Karpas-422 (cell line): ENCODE measurements at places on chromosomes 7 and 10.

- no peak for DNase-seq
These were observed 572.9 kb upstream of the PFKP start for GRCh38 chr10:2494399-2494798.

GRCh38 chr10:33151344-33151864 lies 183.1 kb downstream of the NRP1 start:
- no peak for DNase-seq

GRCh38 chr10:117363028-117363427 lies 12.2 kb downstream of the PDZD8 start:
- no peak for DNase-seq

DNA sequence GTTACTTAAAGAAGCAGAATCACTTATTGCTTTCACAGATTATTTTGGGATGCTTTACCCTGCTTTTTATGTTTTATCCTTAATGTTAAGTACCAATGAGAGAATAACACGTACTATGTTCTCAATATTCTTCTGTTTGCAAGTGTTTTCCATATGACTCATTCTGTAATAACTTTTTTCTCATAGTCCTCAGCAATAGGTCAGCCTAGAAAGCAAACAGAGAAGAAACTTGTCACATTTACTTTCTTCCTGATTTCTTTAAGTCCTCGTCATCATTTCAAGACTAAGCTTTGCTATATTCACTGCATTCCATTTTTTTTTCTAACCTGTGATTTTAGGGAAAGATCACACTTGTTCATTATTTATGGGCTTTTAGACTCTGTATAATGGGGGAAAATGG lies 6.8 kb upstream of the AGR2 start:
- DNase-seq, result peak; percentile 31

DNA sequence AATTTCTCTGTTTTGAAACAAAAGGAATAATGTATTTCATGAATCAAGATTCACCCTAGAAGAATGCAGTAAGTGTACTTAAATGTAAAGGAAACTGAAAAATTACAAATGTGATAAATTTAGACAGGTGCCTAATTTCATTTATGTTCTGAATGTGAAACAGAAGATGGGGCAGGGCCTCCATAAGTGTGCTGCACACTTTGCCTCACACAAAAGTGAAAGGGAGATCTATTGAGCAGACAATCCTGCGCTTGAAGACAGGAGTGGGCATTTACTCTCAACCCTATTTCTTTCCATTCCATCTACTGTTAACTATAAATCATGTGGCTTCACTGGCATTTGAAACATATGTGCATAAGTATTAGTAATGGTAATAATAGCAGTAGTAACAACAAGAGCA lies 36.2 kb downstream of the GNG11 start:
- no peak for DNase-seq

GRCh38 chr7:23021596-23021995 lies 7.7 kb upstream of the HYCC1 start:
- no peak for DNase-seq

DNA sequence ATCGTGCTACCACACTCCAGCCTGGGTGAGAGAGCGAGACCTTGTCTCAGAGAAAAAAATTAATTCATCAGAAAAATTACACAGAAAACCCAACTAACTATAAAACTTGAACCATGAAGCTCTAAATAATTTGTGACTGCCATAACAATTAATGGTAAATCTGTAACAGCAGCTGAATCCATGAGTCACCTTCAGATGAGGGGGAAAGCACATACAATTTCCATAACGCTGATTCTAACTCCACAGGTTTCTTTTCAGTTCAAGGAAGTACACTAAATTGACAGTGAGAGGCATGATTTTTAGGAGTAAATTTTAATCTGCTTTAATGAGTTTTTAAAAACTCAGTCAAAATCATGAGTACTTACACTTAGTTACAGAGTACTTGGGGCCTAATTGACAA lies 120.1 kb upstream of the NOBOX start:
- DNase-seq, result no peak

- DNase-seq, result peak; percentile 88
These were observed at the start of gene BLNK for GRCh38 chr10:96271016-96271815. TSS of gene BLNK (minus strand) at chr10:96271569. CDS start at chr10:96271398, 171 bp downstream.

DNA sequence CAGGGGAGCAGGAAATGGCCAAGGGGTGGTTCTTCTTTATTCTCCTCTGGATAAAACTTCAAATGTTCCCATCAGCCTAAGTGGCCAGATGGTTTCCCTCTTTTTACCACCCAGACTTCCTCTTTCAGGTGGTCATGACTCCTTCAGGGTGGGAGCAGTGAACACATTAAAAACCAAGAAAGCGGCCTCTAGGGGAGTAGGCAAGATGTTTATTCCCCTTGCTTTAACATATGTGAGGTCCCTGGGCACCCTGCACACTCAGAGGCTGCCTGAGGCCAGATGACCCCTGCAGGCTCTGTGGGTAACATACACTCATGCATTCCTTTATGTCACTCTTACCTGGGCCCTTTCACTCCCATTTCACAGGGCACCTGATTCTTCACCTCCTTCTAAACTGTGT lies 357.4 kb downstream of the ABCA13 start:
- DNase-seq, result peak; percentile 52

GRCh38 chr10:59968705-59969104 lies 62.3 kb upstream of the CCDC6 start:
- no peak for DNase-seq

DNA sequence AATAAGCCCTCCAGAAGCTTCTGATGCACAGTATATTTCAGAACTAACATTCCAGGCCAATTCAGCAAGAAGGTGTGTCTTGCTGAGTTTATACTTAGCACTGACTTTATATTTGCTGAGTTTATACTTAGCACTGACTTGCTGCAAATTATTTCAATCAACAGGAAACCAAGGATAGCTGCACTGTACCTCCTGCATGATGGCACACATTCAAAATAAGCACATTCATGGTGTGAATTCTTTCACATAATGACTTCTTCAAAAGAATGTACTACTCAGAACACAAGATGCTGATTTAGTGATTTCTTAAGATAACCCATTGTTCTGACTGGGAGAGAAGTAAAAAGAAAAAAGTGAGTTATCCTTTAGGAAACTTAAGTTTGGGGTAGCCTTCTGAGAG lies 52.0 kb downstream of the JAZF1 start:
- no peak for DNase-seq

- no peak for DNase-seq
These were observed 66.8 kb downstream of the DNAJC12 start for GRCh38 chr10:67771200-67771599.

DNA sequence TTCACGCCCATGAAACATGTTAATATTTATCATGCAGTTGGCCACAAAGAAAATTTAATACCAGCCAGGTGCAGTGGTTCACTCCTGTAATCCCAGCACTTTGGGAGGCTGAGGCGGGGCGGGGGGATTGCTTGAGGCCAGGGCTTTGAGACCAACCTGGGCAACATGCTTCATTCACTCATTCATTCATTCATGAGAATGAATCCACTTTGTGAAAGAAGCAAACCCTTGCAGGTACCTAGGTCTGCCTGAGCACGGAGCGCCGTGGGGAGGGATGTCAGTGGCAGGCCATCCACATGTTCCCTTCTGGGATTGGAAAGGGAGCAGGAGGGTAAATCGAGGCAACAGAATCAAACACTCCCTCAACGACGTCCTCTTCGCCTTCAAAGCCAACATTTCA lies 4.7 kb downstream of the ANXA11 start:
- DNase-seq, result no peak

DNA sequence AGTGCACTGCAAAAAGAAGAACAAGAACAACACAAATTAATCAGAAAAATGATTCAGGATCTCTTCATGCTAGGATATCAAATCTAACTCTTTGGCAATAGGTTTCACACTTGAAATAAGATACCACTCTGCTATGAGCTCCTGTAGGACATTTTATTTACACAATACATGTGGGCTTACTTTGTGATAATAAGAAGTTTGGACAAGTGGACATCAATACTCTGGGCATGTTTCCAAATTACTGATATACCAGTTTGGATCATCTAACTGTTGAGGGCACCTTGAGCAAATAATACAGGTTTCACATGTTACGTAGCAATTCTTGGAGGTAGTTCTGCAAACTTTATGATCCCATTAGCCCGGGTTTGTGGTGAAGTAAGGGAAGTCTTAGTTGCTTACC lies 59.8 kb downstream of the CPVL start:
- no peak for DNase-seq

- no peak for DNase-seq
These were observed 359.1 kb downstream of the EXOC4 start for GRCh38 chr7:133611955-133612354.

DNA sequence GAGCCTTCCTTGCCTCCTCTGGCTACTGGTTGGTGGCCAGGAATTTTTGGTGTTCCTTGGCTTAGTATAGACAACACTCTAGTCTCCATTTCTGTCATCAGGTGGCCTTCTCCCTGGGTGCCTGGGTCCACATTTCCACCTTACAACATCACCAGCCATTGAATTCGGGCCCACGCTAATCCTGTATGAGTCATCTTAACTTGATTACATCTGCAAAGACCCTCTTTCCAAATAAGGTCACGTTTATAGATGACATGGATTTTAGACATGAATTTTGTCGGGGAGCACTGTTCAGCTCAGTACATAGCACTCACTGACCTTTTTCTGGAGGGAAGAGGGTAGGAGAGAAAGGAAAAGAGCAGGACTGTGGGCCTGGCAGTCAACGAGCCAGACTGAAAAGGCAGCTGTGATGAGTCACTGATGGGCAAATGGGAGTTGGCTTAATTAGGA lies 39.4 kb downstream of the MMRN2 start:
- DNase-seq, result no peak

GRCh38 chr10:44969854-44970253 lies 8.8 kb downstream of the DEPP1 start:
- no peak for DNase-seq

DNA sequence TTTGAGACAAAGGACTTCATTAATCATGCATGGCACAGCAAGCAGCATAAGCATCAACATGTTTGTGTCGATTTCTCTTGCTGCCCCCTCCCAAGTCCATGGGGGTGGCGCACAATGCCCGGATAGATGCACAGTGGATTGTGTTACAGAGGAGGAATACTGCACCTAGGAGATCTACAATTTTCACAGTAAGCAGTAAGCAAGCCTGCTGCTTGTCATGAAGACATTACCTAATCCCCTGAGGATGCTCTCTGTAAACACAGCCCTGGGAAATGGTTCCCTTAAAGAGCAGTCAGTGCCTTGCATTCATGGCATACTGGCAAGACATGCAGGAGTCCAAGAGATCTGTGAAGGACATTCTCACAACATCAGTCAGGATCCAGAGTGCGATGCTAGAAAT lies 137.7 kb downstream of the ETV1 start:
- no peak for DNase-seq

DNA sequence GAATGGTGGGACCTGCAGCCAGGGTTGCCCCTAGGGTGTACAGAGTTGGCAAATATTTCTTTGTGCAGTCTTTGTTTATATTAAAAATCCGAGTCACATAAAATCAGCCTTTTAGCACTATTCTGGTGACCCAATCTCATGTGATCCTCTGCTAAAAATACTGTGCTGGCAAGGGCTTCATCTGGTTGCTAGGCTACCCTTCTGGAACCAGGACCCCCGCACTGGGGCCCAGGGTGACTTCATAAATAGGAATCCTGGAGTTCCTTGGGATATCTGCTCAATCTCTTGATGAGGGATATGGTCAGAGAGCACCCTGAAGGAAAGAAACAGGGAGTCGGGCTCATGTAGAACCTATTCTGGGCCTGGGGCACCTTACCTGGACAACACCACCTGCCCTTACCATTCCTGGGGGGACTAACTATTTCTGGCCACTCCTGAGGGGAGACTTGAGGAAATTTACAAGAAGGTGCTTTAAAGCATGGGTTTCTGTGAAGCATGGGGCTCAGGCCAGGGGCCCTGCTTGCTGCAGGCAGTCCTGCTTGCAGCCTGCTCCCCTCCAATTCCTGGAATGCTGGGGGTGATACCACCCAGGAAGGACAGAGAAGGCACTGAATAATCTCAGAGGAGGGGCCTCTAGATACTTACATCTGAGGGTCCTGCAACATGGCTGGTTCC lies 44.7 kb downstream of the SH2D4B start:
- no peak for DNase-seq

GRCh38 chr10:111117528-111118277 lies 40.9 kb downstream of the ADRA2A start:
- no peak for DNase-seq

GRCh38 chr7:143499743-143500348 lies 22.2 kb downstream of the TAS2R41 start:
- DNase-seq, result no peak

- no peak for DNase-seq
These were observed 598.7 kb downstream of the GRID1 start for GRCh38 chr10:85767891-85768290.

GRCh38 chr7:73966062-73966940 lies 61.7 kb upstream of the ELN start:
- DNase-seq, result no peak

- no peak for DNase-seq
These were observed 128.6 kb upstream of the SEMA3E start for GRCh38 chr7:83777406-83778072.

GRCh38 chr7:22043367-22043766 lies 97.7 kb upstream of the CDCA7L start:
- DNase-seq, result no peak

DNA sequence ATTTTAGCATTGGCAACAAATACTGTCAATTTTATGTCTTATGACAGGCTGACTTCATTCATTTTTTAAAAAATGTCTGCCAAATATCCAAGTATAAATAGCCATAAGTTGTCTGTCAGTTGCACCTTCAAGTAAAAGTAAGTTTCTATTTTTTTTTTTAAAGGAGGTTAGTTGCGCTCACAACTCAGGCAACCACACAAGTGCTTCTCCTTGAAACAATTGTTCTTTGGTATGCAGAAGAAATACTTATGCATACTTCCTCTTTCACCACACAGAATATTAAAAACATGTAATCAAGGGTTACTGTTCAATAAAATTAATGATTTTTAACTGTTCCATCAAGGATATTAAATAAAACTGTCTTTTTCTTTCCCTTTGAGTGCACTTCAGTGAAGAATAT lies 97.9 kb downstream of the RTKN2 start:
- DNase-seq, result no peak

DNA sequence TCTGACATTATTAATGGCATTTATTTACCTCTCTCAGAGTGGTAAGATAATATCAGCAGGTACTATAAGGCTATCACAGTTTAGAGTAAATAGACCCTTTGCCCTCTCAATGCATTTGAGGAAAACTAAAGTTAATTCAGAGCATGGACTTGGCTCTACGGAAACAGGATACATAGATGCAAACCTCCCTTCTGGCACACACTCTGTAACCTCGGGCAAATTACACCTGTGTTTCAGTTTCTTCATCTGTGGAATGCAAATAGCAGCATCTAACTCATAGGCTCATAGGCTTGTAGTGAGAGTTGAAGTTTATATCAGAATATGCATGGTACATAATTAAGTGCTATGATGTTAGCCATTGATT lies 5.6 kb downstream of the RAPGEF5 start:
- DNase-seq, result peak; percentile 60

DNA sequence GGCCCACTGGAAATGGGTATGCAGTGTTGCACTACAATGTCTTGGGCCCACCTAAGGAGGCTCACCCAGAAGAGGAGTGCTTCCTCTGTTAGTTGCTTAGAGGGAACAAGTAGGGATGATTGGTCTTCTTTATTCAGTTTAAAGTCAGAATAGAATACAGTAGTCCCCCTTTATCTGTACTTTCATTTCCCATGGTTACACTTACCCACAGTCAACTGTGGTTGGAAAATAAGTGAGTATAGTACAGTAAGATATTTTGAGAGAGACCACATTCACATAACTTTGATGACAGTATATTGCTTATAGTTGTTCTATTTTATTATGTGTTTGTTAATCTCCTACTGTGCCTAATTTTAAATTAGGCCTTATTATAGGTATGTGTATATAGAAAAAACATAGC lies 151.4 kb downstream of the COL28A1 start:
- DNase-seq, result no peak
